NCI-H460 (cell line): ENCODE measurements at places on chromosomes 3 and 15. TPM values are rescaled to one million over a fixed set of nuclear protein-coding genes. Genes with fewer than 3 reads are reported as not detected.

ARL14 gene
- not detected in 2 replicates for total RNA-seq

KIF15 gene
- 14.3 and 17.4 TPM in 2 replicates for total RNA-seq

TPRG1 gene
- total RNA-seq: 2.7 and 4.8 TPM in 2 replicates

GOLGA8K gene
- 0.17 and 0.87 TPM in 2 replicates for total RNA-seq

ZNF619 gene
- 4.2 and 5.2 TPM in 2 replicates for total RNA-seq
